ENCODE measurements at places on chromosomes 7 and 10. TPM values are rescaled to one million over a fixed set of nuclear protein-coding genes. Genes with fewer than 3 reads are reported as not detected.
A peak's percentile ranks its signal among the peaks of the same experiment; 100 is the strongest.

DNA sequence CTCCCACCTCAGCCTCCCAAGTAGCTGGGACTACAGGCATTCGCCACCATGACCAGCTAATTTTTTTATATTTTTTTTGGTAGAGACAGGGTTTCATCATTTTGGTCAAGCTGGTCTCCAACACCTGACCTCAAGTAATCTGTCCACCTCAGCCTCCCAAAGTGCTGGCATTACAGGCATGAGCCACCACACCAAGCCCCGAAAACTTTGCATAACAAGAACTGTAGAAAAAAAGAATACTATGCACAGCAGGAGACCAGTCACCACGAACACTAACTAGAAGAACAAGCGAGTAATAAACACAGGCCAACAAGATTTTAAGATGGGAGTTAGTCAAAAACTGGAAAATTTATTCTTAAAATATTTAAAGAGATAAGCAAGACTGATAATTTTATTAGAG, 447.0 kb downstream of the ETV1 start:
- DNase-seq: no peak

GRCh38 chr7:24052572-24053260, 231.3 kb upstream of the NPY start:
- no peak for DNase-seq

The CTTNBP2 gene
- total RNA-seq: 5.5 TPM

The POR gene
- 47.4 TPM for total RNA-seq

DNA sequence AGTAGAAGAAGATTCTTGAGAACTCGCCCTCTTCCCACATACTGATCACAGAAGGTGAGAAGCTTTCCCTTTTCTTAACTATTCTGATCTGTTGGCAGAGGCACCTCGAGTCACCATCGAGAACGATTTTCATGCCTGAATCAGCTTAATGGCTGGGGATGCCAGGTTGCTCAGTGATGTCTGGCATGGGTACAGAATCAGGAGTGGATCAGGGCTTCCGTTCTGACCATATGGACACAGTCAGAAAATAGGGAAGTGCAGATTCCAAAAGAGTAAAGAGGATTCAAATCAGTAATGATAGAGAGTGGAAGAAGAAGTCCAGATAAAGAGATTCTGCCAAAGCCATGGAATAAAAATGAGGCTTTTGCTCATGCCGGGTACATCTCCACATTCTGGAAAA, 52.0 kb upstream of the GRB10 start:
- DNase-seq: no peak

GRCh38 chr10:96025566-96025965, 17.8 kb upstream of the CCNJ start:
- DNase-seq: no peak

The HMX2 gene
- total RNA-seq: not detected

GRCh38 chr7:143416565-143417149, 8.0 kb upstream of the EPHA1 start:
- no peak for DNase-seq

The AKR1C4 gene
- total RNA-seq: not detected

The INHBA gene
- 5.5 TPM for total RNA-seq

The ERVW-1 gene
- total RNA-seq: not detected

GRCh38 chr7:66083677-66084076, 8.1 kb downstream of the ASL start:
- DNase-seq: no peak

GRCh38 chr7:159088016-159088865, 56.4 kb downstream of the VIPR2 start:
- DNase-seq: peak; percentile 30

- DNase-seq: no peak
These were observed 12.8 kb downstream of the PRXL2A start for GRCh38 chr10:80421050-80421706.

The WDFY4 gene
- 2.0 TPM for total RNA-seq

DNA sequence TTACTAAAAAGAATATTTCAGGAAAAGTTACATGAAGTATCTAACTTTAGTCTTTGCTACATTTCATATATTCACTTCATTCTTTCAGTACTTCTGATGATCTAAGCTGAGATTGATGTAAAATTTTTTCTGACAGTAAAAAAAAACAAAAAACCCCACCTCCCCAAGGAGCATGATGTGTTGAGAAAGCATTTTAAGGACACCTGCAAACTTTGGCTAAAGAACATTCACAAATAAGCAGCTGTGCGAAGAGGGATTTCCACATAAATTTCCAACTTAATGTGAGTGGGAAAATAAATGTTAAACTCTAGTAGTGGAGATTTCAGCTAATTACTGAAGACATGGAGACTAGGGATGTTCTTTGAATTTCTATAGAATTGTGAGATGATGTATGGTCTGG, 35.5 kb downstream of the DLD start:
- DNase-seq: no peak

DNA sequence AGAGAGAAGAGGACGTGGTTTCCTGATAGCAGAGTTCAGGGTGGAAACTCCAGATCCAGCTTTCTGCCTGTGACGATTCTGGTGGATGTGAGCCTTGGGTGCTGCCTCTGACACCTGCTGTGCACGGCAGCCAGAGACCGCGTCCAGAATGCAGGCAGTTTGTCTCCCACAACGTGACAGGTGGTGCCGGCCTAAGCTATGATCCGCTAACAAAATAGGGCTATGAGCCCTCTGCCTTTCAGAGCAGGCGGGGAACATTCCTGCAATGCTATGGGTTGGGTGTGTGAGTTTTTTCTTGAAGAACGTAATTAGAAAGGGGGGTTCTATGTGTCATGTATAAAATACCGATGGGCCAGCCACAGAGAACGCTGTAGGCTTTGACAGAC, 297.3 kb upstream of the PRKCQ start:
- no peak for DNase-seq

GRCh38 chr7:4751398-4751947, 23.9 kb upstream of the AP5Z1 start:
- DNase-seq: no peak

GRCh38 chr7:107047902-107048782, 3.6 kb downstream of the PRKAR2B start:
- no peak for DNase-seq

The SLC18A3 gene
- total RNA-seq: 2.5 TPM

- no peak for DNase-seq
These were observed 100.3 kb downstream of the MCU start for GRCh38 chr10:72792288-72792687.

The ARHGAP19 gene
- total RNA-seq: 7.7 TPM

GRCh38 chr10:44125879-44126278, 259.0 kb downstream of the CXCL12 start:
- peak; percentile 59 for DNase-seq

GRCh38 chr10:86218160-86218559, 148.4 kb downstream of the GRID1 start:
- no peak for DNase-seq

DNA sequence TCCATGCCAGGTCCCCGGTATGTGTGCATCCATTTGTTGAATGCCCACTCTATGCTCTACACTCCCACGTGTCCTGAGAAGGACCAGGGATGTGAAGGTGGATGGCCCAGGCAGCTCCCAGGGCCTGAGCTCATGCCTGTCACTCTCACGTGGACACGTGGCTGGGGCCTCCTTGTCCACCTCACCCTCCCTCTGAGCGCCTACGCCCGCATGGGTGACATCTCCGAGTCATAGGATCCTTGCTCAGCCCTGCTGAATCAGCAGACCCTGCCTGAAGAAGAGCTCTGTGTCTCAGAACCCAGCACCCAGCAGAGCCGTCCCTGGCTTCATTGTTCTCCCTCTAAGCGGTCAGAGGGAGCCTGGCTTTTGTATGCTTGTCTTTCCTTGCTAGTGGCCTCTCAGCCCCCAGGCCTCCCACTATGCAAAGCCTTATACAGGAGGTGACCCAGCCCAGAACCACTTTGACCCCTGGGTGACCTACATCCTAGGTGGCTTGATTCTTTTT, 107.9 kb upstream of the PPIF start:
- peak; percentile 89 for DNase-seq

The STEAP4 gene
- 10.5 TPM for total RNA-seq

DNA sequence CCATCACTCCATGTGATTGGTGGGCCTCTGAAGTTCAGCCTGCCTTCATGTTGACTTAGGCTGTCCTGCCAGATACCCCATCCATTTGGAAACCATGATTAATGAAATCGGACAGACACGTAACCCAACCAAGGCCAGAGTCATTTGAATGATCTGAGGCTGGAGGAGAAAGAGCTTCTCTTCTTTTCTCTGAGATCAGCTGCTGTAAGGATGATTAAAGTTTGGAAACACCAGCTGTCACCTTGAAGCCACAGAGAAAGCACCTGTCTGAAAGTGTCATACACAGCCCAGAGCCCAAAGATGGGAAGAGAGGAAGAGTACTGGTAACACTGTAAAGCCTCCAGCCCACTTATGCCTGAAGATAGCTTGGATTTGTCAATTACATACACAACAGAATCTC, 22.9 kb downstream of the NEBL start:
- no peak for DNase-seq

GRCh38 chr10:103563231-103564115, 70.0 kb downstream of the NEURL1 start:
- DNase-seq: peak; percentile 82

DNA sequence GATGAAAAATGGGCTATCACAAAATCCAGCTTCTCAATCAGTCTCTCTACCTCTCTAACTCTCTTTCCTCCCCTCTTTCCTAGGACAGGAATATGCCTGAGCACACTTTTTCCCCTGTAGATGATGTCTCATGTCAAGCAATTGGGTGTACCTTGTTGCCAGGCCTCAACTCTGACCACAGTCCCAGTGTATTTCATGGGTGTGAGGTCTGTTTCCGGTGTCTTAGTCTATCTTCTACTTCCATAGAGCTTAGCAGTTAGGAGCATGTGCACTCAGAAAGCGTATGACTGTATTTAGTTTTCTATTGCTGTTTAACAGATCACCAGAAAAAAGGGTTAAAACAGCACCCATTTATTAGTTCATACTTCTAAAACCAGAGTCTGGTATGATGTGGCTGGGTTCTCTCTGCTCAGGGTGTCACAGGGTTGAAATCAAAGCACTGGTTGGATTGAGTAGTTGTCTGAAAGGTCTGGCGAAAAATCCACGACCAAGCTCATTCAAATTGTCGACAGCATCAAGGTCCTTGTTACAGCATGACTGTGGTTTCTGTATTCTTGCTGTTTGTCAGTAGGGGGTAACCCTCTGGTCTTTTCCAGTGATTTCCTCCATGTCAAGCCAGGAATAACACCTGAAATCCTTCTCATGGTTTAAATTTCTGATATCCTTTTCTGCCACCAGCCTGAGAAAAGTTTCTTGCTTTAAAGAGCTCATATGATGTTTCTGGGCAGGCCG, 130.0 kb downstream of the THSD7A start:
- DNase-seq: no peak

GRCh38 chr10:34470307-34470706, 344.8 kb downstream of the PARD3 start:
- DNase-seq: no peak

- DNase-seq: peak; percentile 70
These were observed 104.5 kb downstream of the GALNT17 start for GRCh38 chr7:71236230-71237105.

DNA sequence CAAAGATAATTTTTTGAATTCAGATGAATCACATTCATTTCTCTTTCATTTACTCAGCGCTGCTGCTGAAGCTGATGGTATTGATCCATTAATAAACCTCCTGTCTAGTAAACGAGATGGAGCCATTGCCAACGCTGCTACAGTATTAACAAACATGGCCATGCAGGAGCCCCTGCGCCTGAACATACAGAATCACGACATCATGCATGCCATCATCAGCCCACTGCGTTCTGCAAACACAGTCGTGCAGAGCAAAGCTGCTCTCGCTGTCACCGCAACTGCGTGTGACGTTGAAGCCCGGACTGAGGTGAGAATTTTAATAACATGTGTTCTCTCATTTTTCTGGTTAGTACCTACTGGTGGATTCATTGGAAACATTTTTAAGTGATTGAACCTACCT, 70.2 kb downstream of the ARMC3 start:
- DNase-seq: no peak

DNA sequence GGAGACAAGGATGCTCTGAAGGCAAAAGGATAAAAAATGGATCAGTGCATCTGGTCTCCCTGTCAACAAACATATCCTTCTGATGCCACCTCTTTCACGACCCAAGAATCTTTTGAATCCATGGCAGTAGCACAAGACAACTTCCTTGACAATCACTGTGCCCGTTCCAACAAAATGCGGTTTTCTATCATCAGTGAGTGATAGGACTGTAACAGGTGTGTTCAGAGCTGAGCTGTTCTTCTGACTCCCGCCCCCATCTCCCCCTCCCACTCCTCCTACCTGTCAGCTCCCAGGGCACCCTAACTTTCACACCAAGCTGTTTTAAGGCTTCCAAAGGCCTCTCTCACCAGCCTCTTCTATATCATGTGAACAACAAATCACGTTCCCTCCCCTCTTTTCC, 74.8 kb downstream of the PARD3 start:
- no peak for DNase-seq

The ACBD7 gene
- not detected for total RNA-seq

The NOS3 gene
- 1.3 TPM for total RNA-seq

- DNase-seq: no peak
These were observed 133.0 kb downstream of the CYP26A1 start for GRCh38 chr10:93206652-93207051.

- DNase-seq: no peak
These were observed 5.3 kb downstream of the NUDT1 start for GRCh38 chr7:2247141-2247995.

The SNX8 gene
- 5.3 TPM for total RNA-seq

The ASZ1 gene
- total RNA-seq: not detected

DNA sequence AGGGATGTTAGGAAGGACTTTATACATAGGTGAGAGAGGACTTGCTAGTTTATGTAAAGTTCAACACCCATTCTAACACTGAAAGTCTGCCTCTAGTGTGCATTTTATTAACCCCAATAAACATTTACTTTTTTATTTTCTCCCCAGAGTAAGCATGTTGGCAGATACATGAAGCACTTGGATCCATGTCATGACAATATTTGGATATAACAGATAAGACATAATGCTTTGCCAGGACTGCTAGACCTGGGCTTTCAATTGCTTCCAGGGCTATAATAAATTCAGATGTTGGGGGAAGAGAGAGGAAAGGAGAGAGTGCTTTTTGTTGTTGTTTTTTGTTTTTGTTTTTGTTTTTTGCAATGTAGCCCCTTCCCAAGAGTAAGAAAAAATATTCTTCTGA, 269.3 kb upstream of the LRRTM3 start:
- no peak for DNase-seq

- DNase-seq: no peak
These were observed 64.1 kb downstream of the CAV1 start for GRCh38 chr7:116588641-116589594.

DNA sequence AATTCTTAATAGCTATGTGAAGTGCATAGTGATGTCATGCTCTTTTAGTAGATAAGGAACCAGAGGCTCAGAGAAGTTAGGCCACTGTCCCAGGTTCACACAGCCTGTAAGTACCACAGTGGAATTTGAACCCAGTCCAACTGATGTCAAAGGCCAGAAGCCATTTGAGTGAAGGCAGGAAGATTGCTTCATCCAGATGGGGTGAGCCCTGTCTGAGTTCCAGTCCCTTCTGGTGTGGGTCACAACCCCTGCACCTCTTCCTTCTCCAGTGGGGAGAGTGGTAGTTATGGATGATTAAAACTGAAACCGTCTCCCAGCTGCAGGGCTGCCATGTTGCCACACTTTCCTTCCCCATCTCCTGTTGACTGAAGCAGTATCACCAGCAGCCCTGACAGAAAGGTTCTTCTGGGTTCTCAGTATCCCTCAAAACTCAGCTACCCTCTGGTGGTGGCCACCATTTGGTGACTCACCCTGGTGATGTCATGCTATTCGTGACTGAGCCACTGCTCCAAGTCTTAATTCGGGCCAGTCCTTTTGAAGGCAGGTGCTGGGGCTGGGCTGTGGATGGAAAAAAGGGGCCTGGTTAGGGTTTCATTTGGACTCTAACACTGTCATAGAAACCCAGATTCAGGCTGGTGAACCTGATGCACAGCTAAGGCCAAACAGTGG, 1.5 kb upstream of the C10orf95 start:
- peak; percentile 76 for DNase-seq

- DNase-seq: no peak
These were observed 33.9 kb downstream of the TMEM229A start for GRCh38 chr7:123998921-123999320.
